ENCODE measurements at places on chromosomes 13 and 19.

GRCh38 chr19:4066682-4067395 is at the start of gene ZBTB7A:
TSS of gene ZBTB7A (minus strand) at chr19:4066899. CDS start at chr19:4055232, 11,667 bp downstream.
- DNase-seq: peak; percentile 84

- DNase-seq: no peak
These were observed 12.5 kb downstream of the TM6SF2 start for GRCh38 chr19:19260417-19261214.

DNA sequence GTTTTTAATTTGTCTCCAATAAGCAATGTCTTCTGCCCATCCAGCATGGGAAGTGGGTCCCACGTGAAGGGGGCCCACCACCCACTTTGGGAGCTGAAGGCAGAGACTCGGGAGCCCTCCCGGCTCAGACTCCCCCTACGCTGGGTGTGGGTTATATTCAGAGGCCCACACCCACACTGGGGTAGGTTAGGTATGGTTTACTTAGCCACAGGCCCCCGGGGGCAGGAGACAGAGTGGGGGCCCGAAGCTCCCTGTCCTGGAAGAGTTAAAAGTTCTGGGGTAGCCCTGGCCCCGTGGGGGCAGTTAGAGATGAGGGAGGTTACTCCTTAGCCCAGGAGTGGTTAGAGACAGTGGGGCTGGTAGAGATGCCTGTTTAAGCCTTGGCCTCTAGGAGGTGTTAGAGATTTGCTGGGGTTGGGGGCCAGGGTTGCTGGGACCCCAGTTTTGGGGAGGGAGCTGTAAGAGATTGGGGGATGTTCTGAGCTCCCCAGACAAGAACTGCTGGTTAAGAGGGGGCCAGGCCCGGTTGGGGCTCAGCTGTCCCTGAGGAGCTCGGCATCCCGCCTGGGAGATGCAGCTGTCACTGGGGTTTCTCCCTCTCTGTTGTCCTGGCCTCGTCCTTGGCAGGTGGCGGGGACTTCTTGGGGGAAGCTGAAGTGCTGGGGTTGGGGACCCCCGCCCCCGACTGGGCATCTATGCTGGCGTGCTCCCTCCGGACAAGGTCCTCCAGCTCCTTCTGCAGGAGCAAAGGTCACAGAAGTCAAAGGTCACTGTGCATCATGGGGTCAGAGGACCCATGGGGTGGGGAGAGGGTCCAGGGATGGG is 712 bp upstream of the RINL start:
- DNase-seq: no peak

DNA sequence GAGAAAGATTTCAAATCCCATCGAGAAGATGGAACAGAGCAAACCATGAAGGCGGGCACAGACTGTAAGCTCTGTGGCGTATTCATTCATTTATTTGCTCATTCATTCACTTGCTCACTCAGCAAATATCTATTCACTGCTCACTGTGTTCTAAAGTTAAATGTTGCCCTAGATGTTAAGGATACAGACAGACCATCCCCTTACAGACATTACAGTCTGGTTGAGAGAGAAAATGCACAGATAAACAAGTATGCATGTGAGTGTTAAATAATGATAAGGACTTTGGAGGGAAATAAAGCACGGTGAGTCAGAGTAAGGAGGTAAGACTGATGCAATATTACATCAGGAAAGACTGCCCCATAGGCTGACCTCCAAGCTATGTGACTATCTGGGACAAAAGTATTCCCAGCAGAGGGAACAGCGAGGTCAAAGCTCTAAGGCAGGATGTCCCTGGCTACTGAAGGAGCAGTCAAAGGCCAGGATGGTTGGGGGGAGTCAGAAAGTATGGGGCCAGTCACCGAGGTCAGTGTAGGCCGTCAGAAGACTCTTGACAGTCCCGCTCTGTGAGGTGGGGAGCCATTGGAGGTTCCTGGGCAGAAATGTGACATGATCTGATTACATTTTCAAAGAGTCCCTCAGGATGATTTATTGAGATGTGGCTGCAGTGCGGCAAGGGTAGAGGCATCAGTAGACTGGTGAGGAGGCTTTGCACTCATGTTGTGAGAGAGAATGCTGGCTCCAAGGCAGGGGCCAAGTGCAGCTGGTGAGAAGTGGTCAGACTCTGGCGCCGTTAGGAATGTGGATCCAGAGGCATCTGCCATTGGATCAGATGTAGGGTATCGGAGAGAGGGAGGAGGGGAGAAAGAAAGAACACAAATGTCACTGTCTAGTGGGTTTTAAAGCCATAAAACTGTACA is 37.9 kb downstream of the MBNL2 start:
- DNase-seq: no peak

DNA sequence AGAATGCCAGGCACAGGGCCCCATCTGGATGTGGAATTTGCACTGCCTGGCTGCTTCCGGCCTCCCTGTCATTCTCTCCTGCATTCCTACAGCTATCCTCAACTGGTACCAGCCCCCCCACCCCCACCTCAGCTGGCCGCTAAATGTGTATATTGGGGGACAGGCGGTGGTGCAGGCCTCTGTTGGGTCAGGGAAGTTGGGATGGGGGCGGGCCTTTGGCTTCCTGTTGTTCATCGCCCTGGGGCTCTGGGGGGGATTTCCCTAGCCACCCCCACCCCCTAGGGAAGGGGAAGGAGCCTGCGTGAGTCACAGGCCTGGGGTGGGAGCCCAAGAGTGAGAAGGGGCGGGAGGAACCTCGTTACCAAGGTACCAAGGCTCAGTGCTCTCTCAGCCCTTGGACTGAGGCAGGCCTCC is 10.6 kb downstream of the POU2F2 start:
- DNase-seq: peak; percentile 81
